DMS153 (cell line): ENCODE measurements at places on chromosomes 6 and 20.
A peak's percentile ranks its signal among the peaks of the same experiment; 100 is the strongest.

- DNase-seq, result no peak
Measured at GRCh38 chr20:22821081-22821727, 213.9 kb upstream of the SSTR4 start.

DNA sequence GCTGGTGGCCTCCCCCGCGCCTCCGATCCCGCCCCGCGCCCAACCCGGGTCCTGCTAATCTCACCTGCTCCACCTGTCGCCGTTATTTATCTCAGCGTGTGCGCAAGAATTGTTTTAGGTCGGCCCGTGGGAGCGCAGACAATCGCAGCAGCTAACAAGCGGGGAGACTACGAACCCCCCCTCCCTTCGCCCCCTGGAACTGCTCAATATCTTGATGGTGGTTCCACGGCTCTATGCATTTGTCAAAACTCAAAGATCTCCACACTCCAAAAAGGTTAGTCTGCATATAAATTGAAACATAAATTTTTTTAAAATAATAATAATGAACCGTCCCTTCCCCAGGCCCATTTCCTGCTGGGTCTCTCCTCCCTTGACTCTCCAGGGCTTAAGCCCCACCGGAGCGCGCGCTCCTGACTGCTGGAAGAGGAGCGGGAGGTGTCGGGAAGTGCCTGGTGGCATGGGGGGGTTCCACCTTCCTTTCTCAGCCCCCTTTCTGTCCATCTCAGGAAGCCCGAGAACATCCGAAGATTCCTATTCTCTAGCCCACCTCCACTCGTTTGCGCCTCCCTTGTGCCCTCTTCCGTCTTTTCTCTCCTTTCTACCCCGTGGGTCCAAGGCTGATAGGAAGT, 1.6 kb upstream of the MDGA1 start:
- DNase-seq, result peak; percentile 14

- no peak for DNase-seq
Measured at GRCh38 chr20:52975029-52975732, 3.0 kb downstream of the TSHZ2 start.

DNA sequence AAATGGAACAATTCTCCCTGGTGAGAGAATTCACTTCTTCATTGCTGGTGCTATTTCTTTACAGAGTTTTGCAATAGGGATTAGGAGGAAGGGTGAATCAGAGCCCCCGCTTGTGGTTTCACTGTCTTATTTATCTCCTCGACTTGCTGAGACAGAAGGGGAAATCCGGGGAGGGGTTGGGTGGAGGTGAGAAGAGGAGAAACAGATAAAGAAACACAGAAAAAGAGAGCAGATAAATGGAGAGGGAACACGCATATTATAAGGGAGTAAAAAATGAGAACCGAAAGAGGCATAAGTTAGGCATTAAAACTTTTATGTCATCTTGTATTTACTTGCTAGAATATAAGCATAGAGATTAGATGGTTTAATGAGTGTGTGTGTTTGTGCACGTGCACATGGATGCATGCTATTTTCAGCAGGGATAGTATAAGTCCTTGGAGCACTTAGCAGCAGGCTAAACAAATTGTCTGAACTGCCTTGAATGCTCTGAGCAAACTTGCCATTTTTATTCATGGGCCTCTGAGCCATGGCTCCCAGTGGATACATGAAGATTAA, 105.0 kb downstream of the OLIG3 start:
- DNase-seq, result no peak
